ENCODE measurements at places on chromosomes 11 and 22.

- no peak for DNase-seq
Observed at GRCh38 chr22:30044881-30045493, 35.3 kb upstream of the HORMAD2 start.

DNA sequence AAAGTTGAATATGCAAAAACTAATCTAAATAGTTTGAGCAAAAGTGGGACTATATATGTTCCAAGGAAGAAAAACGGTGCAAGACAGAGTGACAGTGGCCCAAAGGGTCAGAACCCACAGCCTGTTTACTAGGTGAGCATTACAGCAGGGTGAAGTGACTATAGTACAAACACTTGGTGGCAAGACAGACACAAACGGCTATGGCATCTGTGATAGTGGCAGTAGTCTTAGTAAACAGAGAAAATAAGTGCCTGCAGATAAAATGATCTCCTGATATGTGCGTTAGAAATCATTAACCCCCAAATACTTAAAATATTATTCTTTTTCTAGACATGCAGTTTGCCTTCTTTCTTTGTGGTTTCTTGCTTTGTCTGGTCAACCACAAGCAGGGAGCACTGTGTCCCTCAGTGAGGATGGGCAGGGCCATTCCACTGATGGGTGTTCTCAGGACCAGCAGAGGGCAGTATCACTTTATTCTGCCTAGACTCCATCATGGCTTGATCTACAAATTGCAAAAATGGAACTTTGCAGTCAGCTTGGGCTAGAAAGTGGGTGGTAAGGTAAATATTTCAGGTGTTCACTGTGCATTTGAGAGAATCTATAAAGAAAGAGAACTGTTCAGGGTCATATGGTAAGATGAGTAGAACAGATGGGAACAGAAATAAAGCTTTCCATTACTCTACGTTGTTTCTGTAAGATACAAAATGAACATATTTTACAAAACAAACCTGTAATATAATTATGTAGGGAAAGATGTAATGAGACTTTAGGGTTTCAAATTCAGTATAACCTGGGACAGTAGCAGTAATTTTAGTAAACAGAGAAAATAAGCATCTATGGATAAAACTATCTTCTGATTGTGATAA, 198.2 kb downstream of the SWAP70 start:
- DNase-seq, result peak; percentile 52

DNA sequence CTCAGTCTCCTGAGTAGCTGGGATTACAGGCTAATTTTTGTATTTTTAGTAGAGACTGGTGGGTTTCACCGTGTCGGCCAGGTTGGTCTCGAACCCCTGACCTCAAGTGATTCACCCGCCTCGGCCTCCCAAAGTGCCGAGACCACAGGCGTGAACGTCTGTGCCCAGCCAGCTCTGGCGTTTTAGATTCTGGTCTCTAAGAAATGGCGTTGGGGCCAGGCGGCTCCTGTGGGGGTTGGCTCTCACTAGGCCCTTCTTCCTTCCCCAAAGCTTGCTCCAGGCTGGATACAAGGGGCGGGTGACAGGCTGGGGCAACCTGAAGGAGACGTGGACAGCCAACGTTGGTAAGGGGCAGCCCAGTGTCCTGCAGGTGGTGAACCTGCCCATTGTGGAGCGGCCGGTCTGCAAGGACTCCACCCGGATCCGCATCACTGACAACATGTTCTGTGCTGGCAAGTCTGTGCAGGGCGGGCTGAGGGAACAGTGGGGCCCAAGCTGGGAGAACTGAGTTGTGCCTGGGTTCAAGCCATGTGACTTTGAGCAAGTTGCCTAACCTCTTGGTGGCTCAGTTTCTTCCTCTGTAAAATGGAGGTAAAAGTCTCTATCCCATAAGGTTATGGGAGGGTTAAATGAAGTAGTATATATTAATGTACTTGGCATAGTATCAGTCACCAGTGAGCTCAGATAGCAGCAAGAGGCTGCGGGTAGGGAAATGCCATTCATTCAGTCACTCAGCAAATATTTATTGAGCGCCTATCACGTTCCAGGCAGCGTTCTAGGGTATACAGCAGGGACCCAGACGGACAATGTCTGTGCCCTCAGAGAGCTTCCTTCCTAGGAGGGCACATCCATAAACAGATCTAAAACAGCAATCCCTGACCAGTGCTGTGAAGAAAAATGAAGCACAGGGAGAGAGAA, 10.4 kb downstream of the F2 start:
- no peak for DNase-seq

DNA sequence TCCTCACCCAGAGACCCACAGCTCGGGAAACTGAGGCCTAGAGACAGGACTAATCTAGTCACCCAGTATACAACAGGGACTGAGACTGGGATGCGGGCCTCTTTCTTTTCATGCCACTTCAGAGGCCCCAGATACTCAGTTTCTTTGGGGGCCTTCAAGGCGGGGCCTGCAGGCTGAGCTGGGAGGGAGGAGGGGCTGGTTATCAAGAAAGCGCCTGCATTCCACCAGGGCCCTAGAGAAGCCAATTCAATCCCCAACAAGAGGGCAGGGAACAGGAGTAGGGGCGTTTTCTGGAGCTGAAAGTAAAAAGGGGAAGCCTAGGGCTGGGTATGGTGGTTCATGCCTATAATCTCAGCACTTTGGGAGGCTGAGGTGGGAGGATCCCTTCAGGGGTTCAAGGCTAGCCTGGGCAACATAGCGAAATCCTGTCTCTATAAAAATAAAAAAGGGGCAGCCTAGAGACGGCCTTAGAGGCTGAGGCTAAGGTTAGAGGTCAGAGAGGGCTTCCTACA, 1.6 kb downstream of the ATG2A start:
- DNase-seq, result no peak

DNA sequence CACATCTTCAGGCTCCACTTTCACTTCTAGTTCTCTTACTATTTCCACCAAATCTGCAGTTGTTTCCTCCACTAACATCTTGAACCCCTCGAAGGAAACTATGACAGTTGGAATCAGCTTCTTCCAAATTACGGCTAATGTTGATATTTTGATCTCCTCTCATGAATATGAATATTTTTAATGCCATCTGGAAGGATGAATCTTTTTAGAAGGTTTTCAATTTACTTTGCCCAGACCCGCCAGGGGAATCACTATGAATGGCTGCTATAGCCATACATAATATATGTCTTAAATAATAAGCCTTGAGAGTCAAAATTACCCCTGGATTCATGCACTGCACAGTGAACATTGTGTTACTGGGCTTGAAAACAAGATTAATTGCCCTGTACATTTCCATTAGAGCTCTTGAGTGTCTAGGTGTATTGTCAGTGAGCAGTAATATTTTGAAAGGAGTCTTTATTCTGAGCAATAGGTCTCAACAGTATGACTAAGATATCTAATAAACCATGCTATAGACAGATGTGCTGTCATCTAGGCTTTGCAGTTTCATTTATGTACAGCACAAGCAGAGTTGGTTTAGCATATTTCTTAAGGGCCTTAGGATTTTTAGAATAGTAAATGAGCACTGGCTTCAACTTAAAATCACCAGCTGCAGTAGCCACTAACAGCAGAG, 48.3 kb upstream of the LRRC55 start:
- no peak for DNase-seq

- DNase-seq, result no peak
Observed at GRCh38 chr11:72380132-72380503, 54.2 kb downstream of the CLPB start.

GRCh38 chr11:61310749-61311148, 15.6 kb upstream of the VWCE start:
- no peak for DNase-seq

- no peak for DNase-seq
Observed at GRCh38 chr11:116837231-116838091, at the start of gene APOA1. Gene APOA1, minus strand, starts transcription at chr11:116837622. Its CDS starts 235 bp downstream, at chr11:116837387.

GRCh38 chr11:115363426-115363825, 140.8 kb downstream of the CADM1 start:
- no peak for DNase-seq

DNA sequence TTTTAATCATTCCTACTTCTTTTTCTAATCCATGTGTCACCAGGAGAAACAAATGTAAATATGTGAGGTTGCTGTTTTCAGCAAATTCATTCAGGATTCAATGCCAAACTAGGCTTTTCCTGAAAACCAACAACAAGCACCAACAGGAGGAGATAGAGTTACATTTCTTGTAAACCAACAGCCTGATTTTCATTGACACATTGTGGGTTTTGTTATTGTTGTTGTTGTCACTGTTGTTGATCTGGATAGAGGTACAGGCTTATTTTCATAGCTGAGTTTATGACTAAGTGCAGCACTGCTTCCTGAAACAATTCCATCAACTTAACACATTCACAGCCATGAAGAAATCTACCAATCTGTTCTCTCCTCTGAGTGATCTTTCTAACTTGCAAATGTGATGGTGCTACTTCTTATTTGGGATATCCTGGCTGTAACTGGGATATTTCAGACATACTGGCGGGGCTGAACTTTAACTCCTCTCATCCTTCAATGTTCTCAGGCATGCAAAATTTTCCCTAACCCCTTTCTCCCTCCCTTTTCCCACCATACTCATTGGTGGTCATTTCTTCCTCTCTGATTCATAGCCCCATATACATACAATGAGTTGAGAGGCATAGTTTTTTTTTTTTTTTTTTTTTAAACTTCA, 65.5 kb downstream of the ME3 start:
- no peak for DNase-seq

DNA sequence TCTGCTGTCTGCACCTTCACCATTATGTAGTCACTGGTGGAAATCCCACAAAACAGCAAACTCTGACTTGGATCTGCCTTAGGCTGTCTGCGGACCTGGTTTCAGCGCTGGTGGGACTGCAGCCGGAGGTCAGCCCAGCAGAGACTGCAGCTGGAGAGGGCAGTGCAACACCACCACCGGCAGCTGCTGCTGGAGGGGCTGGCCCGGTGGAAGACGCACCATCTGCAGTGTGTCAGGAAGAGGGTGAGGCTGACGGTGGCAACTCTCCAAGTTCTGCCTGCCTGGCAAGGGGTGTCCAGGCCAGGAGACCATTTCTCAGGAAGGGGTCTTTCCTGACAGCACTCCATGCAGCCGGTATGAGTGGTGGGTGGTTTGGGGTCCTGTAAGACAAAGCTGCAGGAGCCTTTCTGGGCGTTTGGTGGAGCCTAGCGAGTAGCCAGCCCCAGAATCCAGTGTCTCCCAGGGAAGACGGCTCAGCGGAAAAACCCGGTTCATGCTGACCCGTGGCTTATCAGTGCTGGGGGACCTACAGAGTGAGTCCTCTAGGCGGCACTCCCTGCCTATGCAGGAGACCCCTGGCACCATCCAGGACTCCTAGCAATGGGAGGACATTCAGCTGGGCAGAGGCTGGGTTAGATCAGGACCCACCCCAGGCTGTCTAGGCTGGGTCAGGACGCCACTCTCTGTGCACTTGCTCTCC, 50.8 kb downstream of the PISD start:
- no peak for DNase-seq
